GM23248 (cell line): ENCODE measurements at places on chromosomes 3 and 15. TPM values are rescaled to one million over a fixed set of nuclear protein-coding genes. Genes with fewer than 3 reads are reported as not detected.
A peak's percentile ranks its signal among the peaks of the same experiment; 100 is the strongest.

DNA sequence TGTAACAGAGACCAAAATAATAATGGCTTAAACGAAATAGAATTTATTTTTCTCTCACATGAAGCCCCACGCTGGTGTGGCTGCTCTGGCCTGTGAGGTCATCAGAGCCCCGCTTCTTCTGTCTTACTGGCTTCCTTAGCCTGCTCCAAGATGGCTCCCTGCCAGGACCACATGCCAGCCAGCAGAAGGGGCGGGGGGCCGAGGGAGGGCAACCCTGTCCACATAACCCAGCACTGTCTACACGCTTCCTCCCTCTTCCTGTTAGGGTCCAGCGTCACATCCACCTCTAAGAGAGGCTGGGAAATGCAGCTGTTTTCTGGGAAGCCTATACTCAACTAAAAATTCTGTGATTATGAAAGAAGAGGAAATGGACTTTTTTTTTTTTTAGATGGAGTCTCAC, 107.9 kb upstream of the DLG1 start:
- no peaks in the 10 kb centered on the region for H3K4me1 ChIP-seq
- H3K27ac ChIP-seq = no peak overlapping the region
- no peak overlapping the region for H3K4me3 ChIP-seq
- peaks cover 16% of the 10 kb centered on the region for H3K27me3 ChIP-seq
- no peaks in the 10 kb centered on the region for H3K36me3 ChIP-seq

DNA sequence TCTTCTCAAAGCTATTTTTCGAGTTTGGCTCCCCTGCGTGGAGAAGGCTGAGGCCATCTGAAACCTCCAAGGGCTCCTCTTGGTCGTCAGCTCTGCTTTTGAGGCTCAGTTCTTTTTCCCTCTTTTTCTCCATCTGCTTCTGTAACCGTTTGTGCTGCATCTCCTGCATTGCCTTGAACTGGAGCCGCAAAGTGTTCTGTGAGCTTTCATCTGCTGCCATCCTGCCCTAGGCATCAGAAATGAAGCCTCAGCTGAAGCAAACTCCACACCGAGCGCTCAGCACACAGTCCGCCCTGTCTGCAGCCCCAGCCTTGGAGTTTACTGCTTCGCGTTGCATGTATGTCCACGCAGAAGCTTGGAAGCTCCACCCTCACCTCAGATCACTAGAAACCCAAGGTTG, 14.9 kb downstream of the CCDC13 start:
- H3K36me3 ChIP-seq = no peaks in the 10 kb centered on the region
- peaks cover 22% of the 10 kb centered on the region for H3K4me1 ChIP-seq
- no peak for DNase-seq
- H3K27ac ChIP-seq = no peak overlapping the region
- H3K27me3 ChIP-seq = no peaks in the 10 kb centered on the region
- no peak overlapping the region for H3K4me3 ChIP-seq

DNA sequence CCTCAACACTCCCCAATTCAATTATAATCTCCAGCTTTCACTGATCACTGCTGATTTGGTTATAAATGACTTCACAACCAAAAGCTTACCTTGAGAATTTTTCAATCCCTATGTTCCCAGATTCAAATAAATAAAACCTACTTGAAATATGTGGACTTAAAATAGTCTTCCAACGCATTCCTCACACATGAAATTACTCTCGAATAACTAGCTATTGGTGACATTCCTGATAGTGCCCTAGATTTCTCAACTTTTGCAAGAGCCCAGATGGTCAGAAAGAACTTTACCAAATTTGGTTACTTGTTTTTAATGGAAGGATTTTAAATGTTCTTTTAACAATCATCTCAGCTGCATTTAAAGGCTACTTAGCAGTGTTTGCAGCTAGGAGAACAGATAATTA, 605.5 kb downstream of the FHIT start:
- H3K4me1 ChIP-seq = no peaks in the 10 kb centered on the region
- no peak overlapping the region for H3K4me3 ChIP-seq
- H3K27ac ChIP-seq = no peak overlapping the region
- DNase-seq = no peak
- no peaks in the 10 kb centered on the region for H3K36me3 ChIP-seq
- H3K27me3 ChIP-seq = no peaks in the 10 kb centered on the region

DNA sequence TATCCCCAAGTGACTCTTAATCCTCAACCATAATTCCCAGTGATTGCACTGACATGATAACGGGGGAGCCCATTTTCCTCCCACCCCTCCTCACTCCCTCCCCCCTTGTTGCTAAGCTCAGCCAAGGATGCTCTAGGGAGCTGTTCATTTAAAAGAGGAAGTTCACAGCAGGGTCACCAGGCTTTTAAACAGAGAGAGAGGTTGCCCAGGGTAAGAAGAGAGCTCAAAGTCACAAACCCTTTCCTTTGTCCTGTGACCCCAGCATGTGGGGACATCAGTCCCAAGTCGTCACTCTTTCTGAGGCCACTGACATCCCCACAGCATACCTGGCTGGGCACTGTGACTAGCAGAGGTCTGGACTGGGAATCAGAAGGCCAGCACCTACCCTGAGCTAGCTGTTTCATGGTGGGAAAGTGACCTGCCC, 144.1 kb downstream of the RORA start:
- H3K27me3 ChIP-seq = no peaks in the 10 kb centered on the region
- no peaks in the 10 kb centered on the region for H3K4me1 ChIP-seq
- H3K27ac ChIP-seq = no peak overlapping the region
- H3K4me3 ChIP-seq = no peak overlapping the region
- no peak for DNase-seq
- H3K36me3 ChIP-seq = no peaks in the 10 kb centered on the region

- H3K27ac ChIP-seq = no peak overlapping the region
- H3K27me3 ChIP-seq = no peaks in the 10 kb centered on the region
- H3K4me3 ChIP-seq = no peak overlapping the region
- H3K4me1 ChIP-seq = peaks cover 11% of the 10 kb centered on the region
- no peak for DNase-seq
- H3K36me3 ChIP-seq = 0 out of 2 replicates have a peak, but pooled peaks cover 7% of the 10 kb centered on the region
These were observed 4.2 kb downstream of the ACY1 start for GRCh38 chr3:51987568-51987967.

DNA sequence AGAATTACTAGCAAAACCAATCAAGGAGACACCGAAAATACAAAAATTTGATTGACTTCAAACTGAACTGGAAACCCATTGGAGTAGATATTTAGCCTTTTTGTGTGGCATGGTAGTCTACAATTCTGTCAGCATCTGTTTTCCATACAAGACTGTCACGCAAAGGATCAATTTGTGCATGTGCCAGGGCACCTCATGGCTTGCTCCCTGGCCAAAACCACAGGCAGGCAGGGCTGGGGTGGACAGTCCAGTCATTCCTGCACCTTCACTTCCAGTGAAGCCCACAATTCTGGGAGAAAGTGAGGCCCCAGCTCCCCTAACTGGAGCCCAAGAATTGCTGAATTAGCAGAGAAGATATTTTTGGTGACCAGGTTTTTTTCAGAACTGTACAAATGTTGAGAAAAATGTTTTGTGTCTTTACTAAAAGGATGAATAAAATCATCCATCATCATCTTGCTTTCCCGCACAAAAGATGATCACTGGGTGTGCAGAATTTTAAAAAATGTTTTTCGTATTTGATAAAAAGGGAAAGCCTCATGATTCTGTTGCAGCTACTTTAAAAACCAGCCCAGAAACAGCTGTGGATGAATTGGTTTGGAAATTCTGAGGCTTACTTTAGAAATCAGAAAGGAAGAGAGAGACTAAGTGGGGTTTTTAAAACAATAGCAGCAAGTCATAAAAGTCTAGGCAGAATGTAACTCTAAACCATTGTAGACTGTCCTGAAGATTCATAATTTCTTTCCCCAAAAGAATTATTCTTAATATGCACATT, 86.4 kb downstream of the PCCB start:
- peak overlapping the region; percentile 47 for H3K4me3 ChIP-seq
- H3K27ac ChIP-seq = peak overlapping the region; percentile 95

GRCh38 chr3:69650066-69650419, 89.2 kb upstream of the MITF start:
- H3K36me3 ChIP-seq = no peaks in the 10 kb centered on the region
- H3K27me3 ChIP-seq = peaks cover 8% of the 10 kb centered on the region; the same call in 1 of the 2 replicates
- H3K27ac ChIP-seq = no peak overlapping the region
- peak overlapping the region; percentile 40 for H3K4me3 ChIP-seq
- peak; percentile 49 for DNase-seq
- peaks cover 13% of the 10 kb centered on the region for H3K4me1 ChIP-seq

DNA sequence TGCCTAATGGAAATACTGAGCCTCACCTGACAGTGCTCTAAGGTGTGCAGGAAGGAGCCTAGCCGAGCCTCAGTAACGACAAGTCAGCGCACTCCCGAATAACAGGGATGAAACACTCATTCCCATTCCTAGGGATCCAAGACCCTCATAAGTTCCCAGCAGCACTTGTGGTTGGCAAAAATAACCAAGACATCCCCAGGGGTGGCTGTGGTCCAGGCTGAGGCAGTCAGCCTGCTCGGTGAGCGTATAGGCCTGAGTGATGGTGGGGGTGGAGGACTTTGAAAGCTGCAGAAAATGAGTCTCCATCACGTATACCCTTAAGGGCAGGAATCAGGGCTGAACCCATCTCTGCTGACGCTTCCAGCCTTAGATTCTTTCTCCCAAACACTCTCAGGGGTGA, 120.1 kb downstream of the SMAD6 start:
- no peaks in the 10 kb centered on the region for H3K36me3 ChIP-seq
- H3K4me1 ChIP-seq = peaks cover 18% of the 10 kb centered on the region
- no peak overlapping the region for H3K27ac ChIP-seq
- no peak for DNase-seq

GRCh38 chr15:60972866-60973265, 256.2 kb downstream of the RORA start:
- no peaks in the 10 kb centered on the region for H3K27me3 ChIP-seq
- no peaks in the 10 kb centered on the region for H3K36me3 ChIP-seq
- DNase-seq = peak; percentile 89
- peaks cover 52% of the 10 kb centered on the region for H3K4me1 ChIP-seq
- peak overlapping the region; percentile 99 for H3K27ac ChIP-seq

GRCh38 chr15:39172380-39173281, 408.2 kb upstream of the THBS1 start:
- H3K4me1 ChIP-seq = peaks cover 20% of the 10 kb centered on the region
- no peaks in the 10 kb centered on the region for H3K36me3 ChIP-seq
- no peaks in the 10 kb centered on the region for H3K27me3 ChIP-seq
- H3K4me3 ChIP-seq = no peak overlapping the region
- peak overlapping the region; percentile 83 for H3K27ac ChIP-seq

GRCh38 chr3:187369089-187369447, 883 bp downstream of the RTP4 start:
- peak overlapping the region; percentile 72 for H3K4me3 ChIP-seq
- DNase-seq = no peak
- peaks cover 6% of the 10 kb centered on the region for H3K4me1 ChIP-seq
- H3K36me3 ChIP-seq = no peaks in the 10 kb centered on the region

GRCh38 chr3:129230311-129231019, 18.9 kb upstream of the COPG1 start:
- H3K27me3 ChIP-seq = no peaks in the 10 kb centered on the region
- DNase-seq = peak; percentile 96
- peak overlapping the region; percentile 81 for H3K27ac ChIP-seq
- peaks cover 43% of the 10 kb centered on the region for H3K4me1 ChIP-seq
- H3K36me3 ChIP-seq = no peaks in the 10 kb centered on the region

GRCh38 chr15:25891081-25891480, 28.0 kb upstream of the ATP10A start:
- H3K27me3 ChIP-seq = no peaks in the 10 kb centered on the region
- peaks cover 40% of the 10 kb centered on the region for H3K4me1 ChIP-seq
- no peak for DNase-seq
- H3K4me3 ChIP-seq = no peak overlapping the region
- H3K27ac ChIP-seq = peak overlapping the region; percentile 33
- no peaks in the 10 kb centered on the region for H3K36me3 ChIP-seq

GRCh38 chr15:25793354-25794050, 69.6 kb downstream of the ATP10A start:
- peaks cover 49% of the 10 kb centered on the region for H3K4me1 ChIP-seq
- no peaks in the 10 kb centered on the region for H3K27me3 ChIP-seq
- DNase-seq = no peak
- no peak overlapping the region for H3K4me3 ChIP-seq
- H3K36me3 ChIP-seq = no peaks in the 10 kb centered on the region

GRCh38 chr3:175980486-175981090, 1121.5 kb downstream of the NAALADL2 start:
- peak overlapping the region; percentile 17; the same call in 1 of the 2 replicates for H3K27ac ChIP-seq
- H3K36me3 ChIP-seq = no peaks in the 10 kb centered on the region
- no peak overlapping the region for H3K4me3 ChIP-seq
- peaks cover 10% of the 10 kb centered on the region; the same call in 1 of the 2 replicates for H3K4me1 ChIP-seq
- H3K27me3 ChIP-seq = no peaks in the 10 kb centered on the region
- DNase-seq = peak; percentile 54

DNA sequence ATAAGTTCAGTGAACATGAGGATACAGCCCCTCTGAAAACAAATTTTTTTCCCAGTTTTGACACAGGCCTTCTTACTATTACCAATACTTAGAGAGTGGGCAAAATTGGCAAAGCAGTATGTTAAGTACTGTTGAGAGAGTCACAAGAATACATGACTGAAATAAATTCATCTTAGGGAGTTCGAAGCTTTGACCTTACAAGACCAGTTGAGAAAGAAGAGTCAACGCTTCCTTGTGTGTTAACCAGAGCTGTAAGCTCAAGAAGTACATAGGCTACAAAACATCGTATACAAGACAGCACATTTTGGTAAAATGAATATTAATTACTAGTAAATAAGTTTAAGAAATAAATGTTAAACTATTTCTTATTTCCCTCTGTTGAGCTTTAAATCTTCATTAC, 164.4 kb upstream of the RORA start:
- H3K27me3 ChIP-seq = no peaks in the 10 kb centered on the region; the same call in 1 of the 2 replicates
- no peak overlapping the region for H3K27ac ChIP-seq
- no peaks in the 10 kb centered on the region for H3K4me1 ChIP-seq
- H3K36me3 ChIP-seq = no peaks in the 10 kb centered on the region
- no peak overlapping the region for H3K4me3 ChIP-seq

DNA sequence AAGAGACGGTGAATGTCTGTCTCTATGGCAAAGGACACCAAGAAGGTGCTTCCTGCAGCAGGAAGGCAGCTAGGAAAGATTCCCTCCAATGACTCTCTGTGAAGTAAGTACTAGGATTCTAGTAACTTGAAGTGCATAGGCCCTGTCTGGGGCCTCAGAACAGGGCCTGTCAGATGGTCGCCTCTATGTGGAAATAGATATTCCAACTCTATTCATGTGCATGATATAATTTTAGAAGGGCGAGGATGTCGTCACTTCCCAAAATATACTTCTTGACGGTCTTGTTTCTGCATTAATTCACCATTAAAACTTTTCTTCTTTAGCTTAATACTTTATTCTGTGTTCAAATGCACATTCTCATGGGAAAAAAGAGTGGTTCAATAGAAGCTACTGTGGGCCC, 167.0 kb downstream of the TLE3 start:
- H3K36me3 ChIP-seq = no peaks in the 10 kb centered on the region
- DNase-seq = no peak
- peaks cover 30% of the 10 kb centered on the region for H3K27me3 ChIP-seq
- no peak overlapping the region for H3K4me3 ChIP-seq
- no peaks in the 10 kb centered on the region for H3K4me1 ChIP-seq

Gene FANCD2OS
- not detected in 2 replicates for total RNA-seq

Gene DNAJA4
- total RNA-seq = 0.43 and 2.7 TPM in 2 replicates

Gene TMEM89
- not detected in 2 replicates for total RNA-seq

Gene ADAM10
- total RNA-seq = 171 and 193 TPM in 2 replicates

Gene NAALADL2
- 16.6 and 81.0 TPM in 2 replicates for total RNA-seq

Gene STX19
- total RNA-seq = not detected in 2 replicates

Gene LRRN1
- total RNA-seq = not detected in 2 replicates
